Choroid plexus epithelial cell (primary cell): ENCODE measurements at places on chromosomes 12 and 14.

DNA sequence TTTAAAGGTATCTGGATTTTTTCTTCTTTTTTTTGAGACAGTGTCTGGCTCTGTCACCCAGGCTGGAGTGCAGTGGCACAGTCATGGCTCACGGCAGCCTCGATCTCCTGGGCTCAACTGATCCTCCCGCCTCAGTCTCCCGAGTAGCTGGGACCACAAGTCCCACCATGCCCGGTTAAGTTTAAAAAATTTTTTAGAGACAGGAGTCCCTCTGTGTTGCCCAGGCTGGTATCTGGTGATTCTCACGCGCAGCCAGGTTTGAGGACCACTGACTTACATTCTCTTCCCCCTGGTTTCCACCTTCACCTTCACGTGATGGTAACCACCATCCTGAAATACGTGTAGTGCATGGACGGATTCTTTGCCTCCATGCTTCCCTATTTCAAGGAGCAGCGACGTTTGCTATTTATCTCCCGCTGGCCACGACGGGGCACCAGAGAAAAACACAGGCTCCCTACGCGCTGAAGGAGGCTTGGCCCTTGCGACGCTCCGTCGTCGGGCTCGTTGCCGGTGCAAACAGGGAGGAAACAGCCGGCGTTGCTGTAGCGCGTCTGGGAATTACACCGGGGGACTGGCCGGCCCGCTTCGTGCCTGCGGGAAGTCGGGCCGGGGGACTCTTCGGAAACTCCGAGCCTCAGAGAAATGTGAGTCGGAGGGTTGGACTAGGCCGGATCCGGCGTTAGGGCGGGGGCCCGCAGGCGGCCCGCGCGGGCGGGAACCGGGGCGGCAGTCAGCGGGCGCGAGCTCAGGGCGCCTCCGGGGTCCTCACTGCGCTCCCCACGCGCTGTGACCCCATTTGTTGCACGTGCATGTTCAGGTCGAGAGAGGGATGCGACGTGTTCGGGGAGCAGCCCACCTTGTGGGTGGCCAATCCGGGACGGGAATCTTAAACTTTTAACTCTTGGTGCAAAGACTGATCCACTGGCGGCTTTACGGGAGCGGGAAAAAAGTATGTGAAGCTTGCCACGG is at the start of gene TCHP:
TCHP (plus strand) TSS at position 492 of the 969 bp plus-strand sequence. CDS start 2,753 bp downstream, outside the sequence.
- peak; percentile 88 for DNase-seq

- DNase-seq: no peak
Observed at GRCh38 chr12:47370421-47370820, 290.7 kb upstream of the AMIGO2 start.

- peak; percentile 57 for DNase-seq
Observed at GRCh38 chr12:5965950-5966383, 20.9 kb upstream of the ANO2 start.

DNA sequence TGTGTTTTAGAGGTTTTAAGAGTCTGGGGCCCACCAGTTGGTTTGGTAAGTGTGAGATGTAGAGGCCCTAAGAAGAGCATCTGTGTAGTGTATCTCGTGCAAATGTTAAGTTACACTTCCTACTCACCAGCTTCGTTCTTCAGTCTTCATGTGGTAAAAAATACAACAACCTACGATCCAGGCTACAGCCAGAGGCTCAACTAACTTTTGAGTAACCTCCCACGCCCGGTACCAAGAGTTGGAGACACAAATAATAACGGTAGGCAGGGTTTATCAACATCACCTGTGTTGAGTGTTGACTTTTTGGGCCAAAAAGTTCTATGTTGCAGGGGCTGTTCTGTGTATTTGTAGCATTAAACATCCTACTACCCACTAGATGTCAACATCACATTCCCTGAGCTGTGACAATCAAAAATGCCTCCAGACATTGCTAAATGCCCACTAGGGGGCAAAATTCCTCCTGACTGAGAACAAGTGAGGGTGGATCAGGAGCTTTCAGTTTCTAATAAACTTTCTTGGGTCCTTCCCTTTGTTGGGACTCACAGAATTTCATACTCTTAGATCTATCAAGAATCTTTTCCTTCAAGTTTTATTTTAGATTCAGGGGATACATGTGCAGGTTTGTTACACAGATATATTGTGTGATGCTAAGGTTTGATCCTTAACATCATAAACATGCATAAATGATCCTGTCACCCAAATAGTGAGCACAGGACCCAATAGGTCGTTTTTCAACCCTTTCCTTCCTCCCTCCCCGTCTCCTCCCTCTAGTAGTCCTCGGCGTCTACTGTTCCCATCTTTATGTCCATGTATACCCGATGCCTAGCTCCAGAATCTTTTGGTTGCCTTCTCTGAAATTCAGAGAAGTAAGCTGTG is 94.7 kb downstream of the SLC2A13 start:
- DNase-seq: peak; percentile 89

- DNase-seq: no peak
Observed at GRCh38 chr12:129776977-129777667, 126.7 kb downstream of the TMEM132D start.

DNA sequence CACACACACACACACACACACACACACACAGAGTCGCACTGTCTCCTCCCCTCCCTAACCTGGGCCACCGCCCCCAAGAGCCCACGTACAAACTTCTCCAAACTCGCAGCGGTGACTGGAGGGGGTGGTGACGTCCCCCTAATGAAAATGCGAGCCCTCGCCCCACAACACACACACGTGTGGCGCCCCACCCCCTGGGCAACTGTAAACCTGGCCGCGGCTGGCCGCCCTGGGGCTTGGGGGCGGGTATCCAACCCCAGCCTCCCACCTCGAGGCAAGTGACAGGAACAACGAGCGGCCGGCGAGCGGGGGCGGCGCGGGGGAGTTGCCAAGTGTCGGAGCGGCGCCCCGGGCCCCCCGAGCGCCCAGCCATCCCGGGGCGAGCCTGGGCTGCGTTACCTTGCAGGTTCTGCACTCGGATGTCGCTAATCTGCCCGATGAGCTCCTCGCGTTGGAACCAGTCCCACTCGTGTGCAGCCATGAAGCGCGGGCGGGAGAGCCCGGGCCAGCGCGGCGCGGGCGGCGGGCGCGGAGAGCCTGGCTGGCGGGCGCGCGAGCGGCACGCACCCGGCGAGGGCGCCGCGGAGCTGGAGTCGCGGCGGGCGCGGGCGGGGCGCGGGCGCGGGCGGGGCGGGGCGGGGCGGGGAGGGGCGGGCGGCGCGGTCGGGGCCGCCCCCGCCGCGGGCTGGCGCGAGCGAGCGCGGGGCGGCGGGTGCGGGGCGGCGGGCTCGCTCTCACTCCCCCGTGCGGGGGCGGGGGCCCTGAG is at the start of gene CLMN:
CLMN (minus strand) TSS at position 597 of the 766 bp plus-strand sequence; CDS start at position 481, 116 bp downstream.
- peak; percentile 28 for DNase-seq

DNA sequence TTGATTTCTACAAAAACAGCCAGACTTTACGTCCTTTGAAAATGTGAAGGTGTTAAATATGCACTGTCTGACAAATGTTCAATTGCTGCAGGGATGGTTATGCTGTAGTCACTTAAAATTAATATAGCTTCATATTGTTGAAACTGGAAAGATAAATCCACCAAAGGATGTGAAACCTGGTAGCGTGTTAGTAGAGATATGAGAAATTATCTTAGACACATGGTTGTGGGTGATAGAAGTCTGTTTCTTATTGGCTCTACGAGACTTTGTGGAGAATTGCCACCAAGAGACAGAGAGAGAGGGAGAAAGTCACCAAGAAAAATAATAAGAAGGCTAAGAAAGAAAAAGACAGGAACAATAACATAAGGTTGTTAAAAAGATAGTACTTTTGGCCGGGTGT is 2.6 kb upstream of the CAPRIN2 start:
- no peak for DNase-seq

DNA sequence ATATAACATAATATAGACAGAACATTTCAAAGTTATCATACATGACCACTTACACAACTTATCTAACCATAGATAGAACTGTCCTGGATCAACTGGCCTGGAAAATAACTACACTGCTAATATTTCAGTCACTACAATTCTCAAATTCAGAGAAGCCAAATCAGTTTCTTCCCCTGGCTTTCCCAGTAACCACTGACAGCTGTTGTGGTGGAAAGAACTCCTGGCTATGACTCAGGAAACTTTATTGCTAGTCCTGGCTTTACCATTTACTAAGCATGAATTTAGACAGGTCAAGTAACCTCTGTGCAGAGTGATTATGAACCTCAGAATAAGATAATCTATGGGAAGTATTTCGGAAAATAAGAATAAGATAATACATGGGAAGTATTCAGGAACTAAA is 244.9 kb upstream of the DIO2 start:
- peak; percentile 42 for DNase-seq

DNA sequence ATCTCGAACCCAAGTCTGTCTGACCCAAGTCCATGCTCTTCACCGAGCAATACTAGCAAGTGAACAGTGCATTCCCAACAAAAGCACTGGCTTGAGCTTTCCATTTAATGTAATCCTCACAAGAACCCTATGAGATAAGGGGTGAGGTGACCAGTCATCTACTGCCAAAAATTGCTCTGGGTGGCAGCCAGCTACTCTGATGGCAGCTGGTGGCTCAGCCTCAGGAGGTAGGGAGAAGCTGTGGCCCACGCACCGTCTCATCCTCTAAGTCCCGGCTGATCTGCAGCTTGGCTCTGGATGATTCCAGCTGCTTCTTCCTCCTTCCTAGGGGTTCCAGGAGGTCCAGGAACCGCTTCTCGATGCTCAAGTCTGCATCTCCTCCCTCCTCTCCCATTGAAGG is 75.2 kb downstream of the PLEKHG3 start:
- no peak for DNase-seq

DNA sequence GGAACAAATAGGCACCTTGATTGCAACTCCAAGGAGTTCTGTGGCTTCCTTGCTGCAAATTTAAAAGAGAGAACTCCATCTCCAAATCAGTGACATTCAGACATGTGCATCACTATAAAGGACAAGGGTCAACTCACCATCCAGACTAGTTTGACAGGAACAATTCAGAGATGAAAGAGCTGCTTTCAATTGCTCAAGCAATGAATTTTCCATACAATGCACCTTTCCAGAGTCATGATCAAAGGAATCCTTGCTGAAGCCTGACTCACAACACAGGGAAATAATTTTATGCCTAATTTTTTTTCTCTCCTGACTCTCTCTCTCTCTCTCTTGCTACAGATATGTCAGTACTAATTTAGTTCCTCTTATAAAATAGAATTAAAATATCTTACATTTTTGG is 380.5 kb upstream of the GARIN6 start:
- no peak for DNase-seq

DNA sequence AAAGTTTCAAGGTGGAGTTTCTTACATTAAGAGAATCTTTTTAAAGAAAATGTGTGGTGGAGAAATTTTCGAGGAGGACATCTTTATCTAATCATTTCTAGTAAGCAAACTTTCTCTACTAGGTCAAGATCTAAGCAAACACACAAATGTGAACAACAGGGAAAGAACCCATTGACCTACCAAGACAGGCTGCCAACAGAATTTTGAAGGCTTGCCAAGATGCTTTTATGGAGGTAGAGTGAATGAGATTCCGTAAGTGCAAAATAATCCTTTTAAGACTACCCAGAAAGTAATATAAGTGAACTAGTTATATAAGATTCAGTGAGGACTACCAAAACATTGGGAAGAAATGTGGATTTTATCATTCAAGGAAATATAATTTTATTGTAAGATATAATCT is 357.1 kb upstream of the PDE3A start:
- peak; percentile 71 for DNase-seq

DNA sequence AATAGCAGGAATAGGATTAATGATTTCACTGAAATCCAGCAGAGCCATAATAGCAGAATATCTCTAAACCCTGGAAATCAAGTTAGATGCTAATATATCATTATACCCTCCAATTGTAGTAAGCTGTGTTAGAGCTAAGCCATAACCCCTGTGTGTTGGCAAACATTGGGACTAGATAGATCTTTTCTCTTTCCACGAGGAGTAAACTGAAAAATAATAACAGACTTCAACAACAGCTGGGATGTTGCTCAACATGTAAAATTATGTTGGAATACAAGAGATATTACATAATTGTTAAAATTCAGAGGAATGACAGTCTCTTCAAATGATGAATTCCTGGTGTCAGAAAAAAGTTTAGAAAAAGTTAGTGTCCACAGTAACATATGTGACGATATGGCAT is 383.8 kb downstream of the SNAPC1 start:
- no peak for DNase-seq

GRCh38 chr14:34340025-34340625 is 121.9 kb downstream of the SPTSSA start:
- DNase-seq: peak; percentile 37

- DNase-seq: no peak
Observed at GRCh38 chr12:84043355-84043754, 869.2 kb downstream of the SLC6A15 start.

DNA sequence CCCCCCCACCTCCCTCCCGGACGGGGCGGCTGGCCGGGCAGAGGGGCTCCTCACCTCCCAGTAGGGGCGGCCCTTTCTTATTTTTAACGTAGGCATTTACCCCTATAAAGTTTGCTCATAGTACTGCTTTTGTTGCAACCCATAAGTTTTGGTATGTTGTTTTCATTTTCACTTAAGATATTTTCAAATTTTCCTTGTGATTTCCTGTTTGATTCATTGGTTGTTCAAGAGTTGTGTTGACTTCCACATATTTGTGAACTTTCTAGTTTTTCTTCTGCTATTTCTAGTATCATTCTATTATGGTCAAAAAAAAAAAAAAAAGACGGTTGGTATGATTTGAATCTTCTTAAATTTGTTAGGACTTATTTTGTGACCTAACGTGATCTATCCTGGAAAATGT is 6.5 kb downstream of the NOXRED1 start:
- no peak for DNase-seq

GRCh38 chr12:20601668-20602280 is 93.4 kb upstream of the SLCO1C1 start:
- peak; percentile 85 for DNase-seq

DNA sequence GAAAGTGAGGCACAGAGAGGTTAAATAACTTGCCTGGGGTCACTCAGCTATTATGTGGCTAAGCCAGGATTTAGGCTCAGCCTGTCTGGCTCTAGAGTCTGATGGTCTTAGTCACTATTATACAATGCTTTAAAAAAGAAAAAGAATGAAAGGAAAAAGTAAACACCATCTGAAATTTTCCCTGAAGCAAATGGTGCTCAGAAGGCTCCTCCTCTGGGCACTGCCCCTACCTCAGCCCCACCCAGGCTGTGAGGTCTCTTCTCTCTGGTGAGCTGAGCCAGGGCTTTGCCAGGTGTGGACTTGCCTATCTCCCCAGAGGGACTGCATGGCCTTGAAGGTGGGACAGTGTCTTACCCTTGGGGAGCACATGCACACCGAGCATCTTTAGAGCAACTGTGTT is 117.5 kb upstream of the DYRK2 start:
- DNase-seq: no peak

DNA sequence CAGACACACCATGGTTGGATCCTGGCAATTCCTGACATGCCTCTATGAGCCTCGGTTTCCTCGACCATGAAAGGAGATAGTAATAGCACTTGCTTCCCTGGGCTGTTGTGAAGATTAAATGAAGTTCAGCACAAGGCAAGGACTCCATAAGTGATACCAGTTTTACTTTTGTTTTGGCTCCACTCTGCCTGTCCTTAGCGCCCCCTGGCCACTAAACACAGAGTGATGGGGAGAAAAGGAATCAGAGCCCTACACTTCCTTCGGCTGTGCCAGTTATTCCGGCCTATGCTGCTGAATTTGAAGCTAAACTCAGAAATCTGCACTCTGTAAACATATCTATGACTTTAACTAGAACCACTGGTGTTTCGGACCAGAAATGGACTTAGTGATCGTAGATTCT is 173.8 kb downstream of the C12orf75 start:
- no peak for DNase-seq

GRCh38 chr12:10722905-10723746 is at the start of gene YBX3:
Gene YBX3, minus strand, starts transcription at chr12:10723323. Its CDS starts 212 bp downstream, at chr12:10723111.
- peak; percentile 83 for DNase-seq
